Activated CD8-positive, alpha-beta memory T cell treated with anti-CD3 and anti-CD28 coated beads for 1 hour (primary cell): ENCODE measurements at places on chromosomes 4 and X.

GRCh38 chr4:54322818-54323417 is 93.8 kb downstream of the PDGFRA start:
- DNase-seq = no peak

GRCh38 chr4:38365748-38366310 is 298.2 kb upstream of the KLF3 start:
- DNase-seq = no peak

DNA sequence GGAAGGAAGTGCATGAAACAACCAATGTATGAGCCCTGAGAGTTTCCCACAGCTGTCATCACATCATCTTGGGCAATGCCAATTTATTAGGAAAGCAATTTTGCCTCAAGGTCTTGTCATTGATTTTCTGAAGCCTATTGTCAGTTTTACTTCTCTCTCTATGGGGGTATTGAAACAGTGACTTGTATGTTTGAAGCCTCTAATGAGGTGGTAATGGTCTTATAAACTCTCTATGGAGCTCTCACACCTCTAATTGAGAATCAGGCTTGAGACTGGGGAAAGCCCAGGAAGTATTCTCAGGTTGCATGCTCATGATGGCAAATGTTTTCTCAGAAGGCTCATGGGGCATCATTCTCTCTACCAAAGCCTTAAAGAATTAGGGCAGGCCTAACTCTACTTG is 308.2 kb upstream of the EMCN start:
- no peak for DNase-seq

- no peak for DNase-seq
Observed at GRCh38 chr4:57127361-57127760, 17.2 kb upstream of the IGFBP7 start.

GRCh38 chr4:24820541-24820940 is 25.2 kb downstream of the SOD3 start:
- no peak for DNase-seq

GRCh38 chr4:73442275-73442674 is 6.3 kb downstream of the AFP start:
- DNase-seq = no peak

GRCh38 chr4:39103291-39103690 is 41.3 kb downstream of the KLHL5 start:
- no peak for DNase-seq

DNA sequence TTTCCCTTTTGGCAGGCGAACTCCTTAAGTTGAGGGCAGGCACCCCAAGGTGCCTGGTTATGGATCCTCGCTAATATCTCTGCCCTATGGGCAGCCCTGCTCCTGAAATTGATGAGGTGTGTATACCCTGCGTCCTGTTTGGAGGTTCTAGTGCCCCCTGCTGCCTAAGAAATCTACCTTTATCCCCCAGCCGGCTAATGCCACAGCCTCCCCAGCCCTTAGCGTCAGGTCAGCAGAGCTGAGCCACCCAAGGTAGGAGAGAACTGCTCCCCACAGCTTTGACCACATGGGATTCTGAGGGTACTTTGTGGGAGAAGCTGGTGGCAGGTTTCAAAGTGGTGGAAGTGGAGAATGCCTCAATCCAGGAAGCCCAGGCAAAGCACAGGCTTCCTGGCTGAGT is 50.8 kb downstream of the ANAPC4 start:
- no peak for DNase-seq

DNA sequence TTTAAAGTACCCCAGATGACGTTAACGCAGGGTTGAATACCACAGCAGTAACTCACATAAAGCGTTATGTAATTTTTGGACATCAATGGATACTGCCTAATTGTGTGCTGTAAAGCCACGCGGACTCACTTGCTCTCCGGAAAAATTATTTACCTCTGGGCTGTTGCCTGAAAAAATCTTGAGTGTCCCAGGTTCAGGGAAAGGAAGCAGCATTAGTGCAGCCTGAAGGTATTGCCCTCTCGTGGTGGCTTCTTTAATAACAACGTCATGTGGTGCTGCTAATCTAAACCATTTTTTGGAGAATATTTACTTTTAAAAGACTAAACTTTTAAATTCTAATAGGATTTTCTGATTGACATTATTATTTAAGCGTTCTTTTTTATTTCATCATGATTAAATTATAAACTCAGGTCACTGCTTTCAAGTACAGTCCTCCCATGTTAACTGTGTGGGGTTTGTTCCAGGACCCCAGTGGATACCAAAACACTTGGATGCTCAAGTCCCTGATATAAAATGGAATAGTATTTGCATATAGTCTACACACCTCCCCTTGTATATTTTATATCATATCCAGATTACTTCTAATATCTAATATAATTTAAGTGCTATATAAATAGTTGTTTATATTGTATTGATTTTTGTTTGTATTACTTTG is 384.8 kb downstream of the FAM133A start:
- DNase-seq = no peak

DNA sequence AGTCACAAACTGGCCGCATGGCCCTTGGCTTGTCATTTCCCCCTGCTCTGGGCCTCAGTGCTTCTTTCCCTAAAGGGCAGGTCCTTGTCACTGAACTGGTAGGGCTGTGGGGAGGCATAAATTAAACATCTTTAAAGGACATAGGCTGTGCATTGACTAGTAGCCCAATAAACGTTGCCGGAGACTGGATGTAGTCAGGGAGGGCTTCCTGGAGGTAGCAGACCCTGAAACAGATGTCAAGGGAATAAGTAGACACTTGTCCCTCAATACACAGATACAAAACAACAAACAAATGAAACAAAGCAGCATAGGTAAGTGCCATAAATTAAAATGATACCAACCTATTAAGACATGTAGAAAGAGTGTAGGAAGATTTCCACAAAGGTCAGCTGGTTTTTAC is 71.8 kb upstream of the PSAPL1 start:
- DNase-seq = no peak

DNA sequence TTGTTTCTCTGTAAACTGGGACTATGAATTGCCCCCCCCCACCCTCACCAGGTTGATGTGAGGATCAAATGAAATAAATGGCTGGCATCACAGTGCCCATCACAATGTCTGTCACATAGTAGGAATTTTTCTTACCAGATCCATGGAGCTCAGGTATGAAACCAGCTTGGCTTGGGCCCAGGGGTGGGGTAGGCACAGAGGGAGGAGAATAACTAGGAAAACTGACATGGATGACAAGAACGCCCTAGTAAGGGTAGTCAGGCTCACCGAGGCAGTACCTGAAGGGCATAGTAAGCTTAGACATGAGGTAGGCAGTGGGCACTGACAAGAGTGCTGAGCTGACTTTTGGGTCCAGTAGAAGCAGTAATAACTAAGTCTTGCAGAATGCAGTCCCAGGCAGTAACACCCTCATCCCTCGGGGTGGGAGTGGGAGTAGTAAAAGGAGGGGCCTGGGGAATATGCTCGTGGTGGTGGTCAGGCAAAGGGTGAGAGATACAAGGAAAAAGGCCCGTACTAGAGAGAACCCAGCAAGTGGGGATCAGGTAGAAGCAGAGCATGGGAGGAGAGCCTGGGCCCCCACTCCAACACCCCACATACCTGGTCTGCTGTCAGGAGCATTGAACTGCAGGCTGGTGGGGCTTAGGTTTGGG is 155.9 kb upstream of the PJA1 start:
- DNase-seq = no peak

- no peak for DNase-seq
Observed at GRCh38 chr4:138959097-138959815, 56.3 kb upstream of the NOCT start.

DNA sequence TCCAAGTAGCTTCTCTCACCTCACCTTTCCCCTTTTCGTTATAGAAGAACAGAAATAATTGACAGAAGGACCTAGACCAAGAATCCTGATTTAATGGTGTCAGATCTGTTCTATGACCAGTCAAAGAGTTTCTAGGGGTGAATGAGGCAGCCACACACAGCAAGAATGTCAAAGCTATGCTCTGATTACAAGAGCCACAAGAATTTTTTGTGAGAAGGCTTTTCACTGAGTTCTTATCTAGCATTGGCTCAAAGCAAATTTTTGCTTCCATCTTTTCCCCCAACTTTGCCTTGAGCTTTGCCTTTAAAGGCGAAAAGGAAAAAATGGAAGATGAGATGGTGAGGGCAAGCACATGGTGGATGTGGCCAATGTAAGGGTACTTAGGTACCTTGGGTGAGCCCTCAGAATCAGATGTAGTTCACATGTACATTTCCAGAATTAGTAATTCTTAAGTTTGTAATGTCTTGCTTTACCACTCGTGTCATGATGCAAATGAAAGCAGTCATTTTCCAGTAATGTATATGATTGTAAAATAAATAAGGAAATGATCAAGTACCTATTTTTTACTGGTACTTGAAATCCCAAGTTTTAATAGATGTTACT is 23.5 kb downstream of the FMR1 start:
- no peak for DNase-seq

DNA sequence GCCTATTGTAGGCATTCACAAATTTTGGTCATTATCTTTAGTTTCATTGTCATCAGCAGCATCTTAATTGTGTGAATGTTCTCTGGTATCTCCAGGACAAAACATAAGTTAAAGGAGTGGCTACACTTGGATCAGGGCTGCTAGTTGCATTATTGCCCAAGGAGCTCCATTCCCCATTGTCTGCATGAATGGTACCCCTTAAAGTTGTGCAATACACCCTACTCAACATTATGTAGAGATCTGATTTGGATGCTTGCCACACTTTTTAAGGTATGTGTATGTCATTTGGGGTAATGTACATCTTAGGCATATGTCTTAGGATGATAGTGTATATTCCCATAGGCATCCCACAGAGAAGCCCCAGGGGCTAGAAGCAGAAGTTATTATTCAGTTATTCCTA is 2.9 kb downstream of the GRXCR1 start:
- DNase-seq = no peak

DNA sequence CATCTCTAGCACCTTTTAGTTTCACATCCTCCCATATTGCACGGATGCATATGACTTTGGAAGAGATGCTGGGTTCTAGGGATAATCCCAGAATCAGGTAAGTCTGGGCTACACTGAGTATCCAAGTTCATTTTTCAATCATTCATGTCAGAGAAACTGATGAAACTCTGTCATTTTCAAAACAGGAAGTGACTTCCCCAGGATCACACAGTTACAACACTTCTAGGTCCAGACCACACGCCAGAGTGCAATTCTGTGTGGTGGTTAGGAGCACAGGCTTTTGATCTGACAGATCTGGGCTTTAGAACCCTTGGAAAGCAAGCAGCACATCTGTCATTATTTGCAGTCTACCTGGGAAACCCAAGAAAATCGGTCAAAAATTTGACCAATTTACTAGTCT is 52.1 kb upstream of the CDKN2AIP start:
- DNase-seq = no peak
